ENCODE measurements at places on chromosomes 5 and 9. TPM values are rescaled to one million over a fixed set of nuclear protein-coding genes. Genes with fewer than 3 reads are reported as not detected.
A peak's percentile ranks its signal among the peaks of the same experiment; 100 is the strongest.

GRCh38 chr5:151139015-151139414, 18.6 kb downstream of the ANXA6 start:
- DNase-seq, result no peak

- no peak for DNase-seq
Observed at GRCh38 chr5:87074934-87075541, 192.6 kb upstream of the RASA1 start.

- DNase-seq, result no peak
Observed at GRCh38 chr9:35749515-35750255, 598 bp downstream of the RGP1 start.

Gene PCDHB16
- total RNA-seq, result 3.2 TPM

Gene GABRA6
- not detected for total RNA-seq

DNA sequence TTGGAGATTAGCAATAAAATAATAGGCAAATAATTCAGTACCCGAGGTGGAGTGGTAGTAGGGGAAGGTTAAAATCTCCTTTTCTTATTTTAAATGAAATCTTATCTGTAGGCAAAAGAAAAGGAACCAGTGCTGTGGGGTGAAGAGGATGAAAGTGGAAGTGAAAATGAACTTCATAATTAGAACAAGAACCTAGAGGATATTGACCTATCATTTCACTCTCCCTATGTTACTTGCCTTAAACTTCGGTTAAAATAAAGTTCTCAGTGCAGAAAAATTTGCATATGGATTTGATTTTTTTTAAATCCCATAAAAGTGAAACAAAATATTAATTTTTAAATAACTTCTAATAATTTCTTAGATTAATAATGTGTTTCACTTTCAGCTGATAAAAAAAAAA, 1094.9 kb upstream of the C9orf72 start:
- DNase-seq, result no peak

DNA sequence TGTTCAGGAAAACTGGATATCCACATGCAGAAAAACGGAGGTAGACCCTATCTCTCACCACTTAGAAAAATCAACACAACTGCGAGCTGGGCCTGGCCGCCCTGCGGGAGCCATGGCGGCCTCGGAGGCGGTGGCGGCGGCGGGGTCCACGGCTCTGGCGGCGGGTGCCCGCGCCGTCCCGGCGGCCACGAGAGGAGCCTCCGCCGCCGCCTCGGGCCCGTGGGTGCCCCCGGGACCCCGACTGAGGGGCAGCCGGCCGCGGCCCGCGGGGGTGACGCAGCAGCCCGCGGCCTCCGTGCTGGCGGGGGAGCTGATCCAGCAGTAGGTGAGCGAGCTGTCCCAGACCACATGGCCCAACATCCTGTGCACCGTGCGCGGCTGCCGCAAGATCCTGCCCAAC, 25.3 kb downstream of the FANCC start:
- DNase-seq, result no peak

DNA sequence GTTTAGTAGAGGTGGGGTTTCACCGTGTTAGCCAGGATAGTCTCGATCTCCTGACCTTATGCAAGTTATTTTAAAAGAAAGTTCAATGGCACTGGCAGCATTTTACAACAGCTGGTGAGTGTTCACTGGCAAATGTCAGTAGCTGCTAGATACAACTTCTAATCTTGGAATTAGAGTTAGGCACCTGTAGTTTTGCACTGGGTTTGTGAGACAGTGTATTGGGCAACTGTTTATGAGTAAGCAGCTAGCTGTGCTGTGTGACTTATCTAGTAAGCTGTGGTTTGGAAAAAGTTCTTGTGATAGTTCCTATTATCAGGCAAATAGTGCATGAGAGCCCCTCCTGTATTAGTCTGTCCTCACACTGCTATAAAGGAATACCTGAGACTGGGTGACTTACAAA, 61.5 kb downstream of the UBE2QL1 start:
- DNase-seq, result no peak

Gene IL33
- total RNA-seq, result 8.0 TPM

DNA sequence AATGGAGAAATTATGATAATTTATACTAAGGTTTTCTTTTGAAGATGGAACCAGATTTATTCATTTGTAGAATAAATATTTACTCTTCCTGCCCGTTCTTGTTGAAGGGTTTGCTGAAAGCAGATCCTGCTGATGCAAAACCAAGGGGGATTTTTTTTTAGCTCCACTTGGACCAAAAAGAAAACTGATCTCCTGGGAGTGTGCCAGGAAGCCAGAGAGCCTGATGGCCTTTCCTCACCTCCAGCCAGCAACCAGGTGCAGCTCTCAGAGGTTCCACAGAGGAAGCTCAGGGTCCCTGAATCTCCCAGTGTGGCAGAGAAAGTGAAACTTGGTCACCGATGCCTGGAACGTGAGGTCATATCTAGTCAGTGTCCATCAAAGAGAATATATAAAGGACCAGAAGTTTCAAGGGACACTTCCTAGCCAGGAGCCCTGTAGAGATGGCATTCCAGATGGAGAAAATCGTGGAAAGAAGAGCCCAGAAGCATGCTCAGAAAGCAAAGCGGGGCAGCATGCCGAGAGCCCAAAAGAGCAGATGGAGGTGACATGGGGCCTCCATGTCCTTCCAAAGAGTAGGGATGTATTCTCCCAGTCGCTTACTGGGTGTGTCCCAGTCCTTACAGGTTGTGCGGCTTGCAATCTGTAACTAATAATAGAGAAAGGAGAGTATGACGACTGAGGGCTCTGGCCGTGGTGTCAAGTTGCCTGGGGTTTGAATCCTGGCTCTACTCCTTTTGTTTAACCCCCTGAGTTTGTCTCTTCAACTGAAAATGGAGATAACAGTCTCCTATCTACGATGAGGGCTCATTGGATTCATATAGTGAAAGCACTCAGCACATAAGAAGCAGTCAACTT, 12.2 kb downstream of the AFAP1L1 start:
- no peak for DNase-seq

- peak; percentile 14 for DNase-seq
Observed at GRCh38 chr9:7387840-7388239, 411.7 kb downstream of the DMAC1 start.

DNA sequence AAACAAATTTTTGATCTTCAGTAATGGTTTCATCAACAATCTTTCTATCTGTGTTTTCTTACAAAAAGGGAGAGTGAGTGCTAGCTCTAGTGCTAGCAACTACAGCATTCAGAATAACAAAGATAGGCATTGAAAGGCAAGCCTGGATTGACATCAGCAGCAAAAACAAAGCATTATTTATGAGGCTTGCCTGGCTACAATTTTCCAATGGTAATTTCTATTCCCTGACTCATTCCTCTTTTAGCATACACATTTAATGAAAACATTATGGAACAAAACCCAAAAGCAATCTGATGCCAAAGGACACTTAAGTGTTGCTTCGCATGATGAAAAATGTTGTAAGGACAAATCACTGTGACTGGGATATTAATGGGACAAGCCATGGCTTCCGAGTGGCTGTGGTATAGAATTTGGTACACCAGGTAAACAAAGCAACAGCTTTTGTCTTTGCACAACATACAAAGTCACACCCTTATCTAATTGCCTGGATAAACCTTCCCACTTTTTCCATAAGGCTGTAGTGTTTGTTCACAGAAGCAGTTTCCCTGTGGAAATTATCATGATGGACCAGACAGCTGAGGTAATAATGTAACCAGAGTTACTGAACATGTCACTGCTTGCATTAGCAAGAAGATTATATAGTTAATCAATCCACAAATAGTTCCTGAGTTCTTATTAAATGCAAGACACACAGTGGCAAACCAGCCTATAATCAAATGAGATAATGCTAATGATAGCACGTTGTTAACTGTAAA, 179.8 kb upstream of the EDIL3 start:
- no peak for DNase-seq

GRCh38 chr5:38509185-38509584, 47.3 kb downstream of the LIFR start:
- DNase-seq, result no peak

Gene SGCD
- 150 TPM for total RNA-seq

Gene SPAAR
- total RNA-seq, result 6.8 TPM

DNA sequence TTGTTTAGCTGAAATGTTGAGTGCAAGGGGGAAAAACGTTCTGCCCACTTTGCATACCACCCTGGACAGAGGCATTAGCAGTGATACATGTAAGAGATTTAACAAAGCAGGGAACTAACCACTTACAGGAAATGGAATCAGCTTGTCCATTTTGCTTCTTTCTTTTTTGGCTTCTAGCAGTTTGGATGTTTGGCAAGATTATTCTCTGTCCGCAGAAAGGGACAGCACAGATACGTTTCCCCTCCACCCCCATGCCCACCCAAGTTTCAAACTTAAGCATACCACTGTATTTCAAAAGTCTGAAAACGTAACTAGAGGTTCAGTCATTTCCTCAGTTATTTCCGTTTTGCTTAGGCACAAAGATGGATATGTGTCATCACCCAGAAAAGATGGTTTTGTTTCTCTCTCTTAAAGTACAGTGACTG, 118.4 kb downstream of the GDNF start:
- DNase-seq, result no peak

- DNase-seq, result peak; percentile 11
Observed at GRCh38 chr9:36858805-36859375, 175.2 kb downstream of the PAX5 start.
